Smooth muscle cell of bladder (primary cell): ENCODE measurements at places on chromosomes 4 and X. TPM values are rescaled to one million over a fixed set of nuclear protein-coding genes. Genes with fewer than 3 reads are reported as not detected.

F8A2 gene
- total RNA-seq = not detected in 2 replicates

PPEF2 gene
- total RNA-seq = not detected in 2 replicates

DKK2 gene
- total RNA-seq = 0.09 TPM in 1 of 2 replicates, not detected in the other

GUCY1A1 gene
- total RNA-seq = 0.71 and 1.2 TPM in 2 replicates

HTR2C gene
- total RNA-seq = under 0.01 TPM in 2 replicates

HHIP gene
- under 0.01 and 0.43 TPM in 2 replicates for total RNA-seq

PLS3 gene
- total RNA-seq = 249 and 338 TPM in 2 replicates

DIAPH2 gene
- 11.6 and 13.8 TPM in 2 replicates for total RNA-seq

ACE2 gene
- total RNA-seq = under 0.01 and 0.09 TPM in 2 replicates

TBX22 gene
- not detected in 2 replicates for total RNA-seq

CXCL5 gene
- 14.0 and 21.0 TPM in 2 replicates for total RNA-seq
